Effector CD8-positive, alpha-beta T cell (primary cell): ENCODE measurements at places on chromosomes 6 and 20.

DNA sequence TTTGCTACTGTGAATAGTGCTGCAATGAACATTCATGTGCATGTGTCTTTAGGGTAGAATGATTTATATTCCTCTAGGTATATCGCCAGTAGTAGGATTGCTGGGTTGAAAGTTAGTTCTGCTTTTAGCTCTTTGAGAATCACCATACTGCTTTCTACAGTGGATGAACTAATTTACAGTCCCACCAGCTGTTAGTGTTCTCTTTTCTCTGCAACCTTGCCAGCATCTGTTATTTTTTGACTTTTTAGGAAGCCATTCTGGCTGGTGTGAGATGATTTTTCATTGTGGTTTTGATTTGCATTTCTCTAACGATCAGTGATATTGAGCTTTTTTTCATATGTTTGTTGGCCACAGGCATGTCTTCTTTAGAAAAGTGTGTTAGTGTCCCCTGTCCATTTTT lies 40.0 kb downstream of the PLG start:
- DNase-seq: no peak

GRCh38 chr6:43926634-43927531 lies 156.9 kb downstream of the VEGFA start:
- no peak for DNase-seq

DNA sequence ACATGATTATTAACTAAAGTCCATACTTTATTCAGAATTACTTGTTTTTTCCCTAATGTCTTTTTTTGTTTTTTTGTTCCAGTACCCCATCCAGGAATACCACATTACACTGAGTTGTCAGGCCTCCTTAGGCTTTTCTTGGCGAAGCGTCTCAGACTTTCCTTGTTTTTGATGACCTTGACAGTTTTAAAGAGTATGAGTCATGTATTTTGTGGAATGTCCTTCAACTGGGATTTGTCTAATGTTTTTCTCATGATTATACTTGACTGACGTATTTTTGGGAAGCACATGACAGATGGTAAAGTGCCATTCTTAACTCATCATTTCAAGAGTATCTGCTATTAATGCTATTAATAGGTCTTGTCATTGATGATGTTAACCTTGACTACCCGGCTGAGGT lies 23.6 kb downstream of the ENPP1 start:
- no peak for DNase-seq

DNA sequence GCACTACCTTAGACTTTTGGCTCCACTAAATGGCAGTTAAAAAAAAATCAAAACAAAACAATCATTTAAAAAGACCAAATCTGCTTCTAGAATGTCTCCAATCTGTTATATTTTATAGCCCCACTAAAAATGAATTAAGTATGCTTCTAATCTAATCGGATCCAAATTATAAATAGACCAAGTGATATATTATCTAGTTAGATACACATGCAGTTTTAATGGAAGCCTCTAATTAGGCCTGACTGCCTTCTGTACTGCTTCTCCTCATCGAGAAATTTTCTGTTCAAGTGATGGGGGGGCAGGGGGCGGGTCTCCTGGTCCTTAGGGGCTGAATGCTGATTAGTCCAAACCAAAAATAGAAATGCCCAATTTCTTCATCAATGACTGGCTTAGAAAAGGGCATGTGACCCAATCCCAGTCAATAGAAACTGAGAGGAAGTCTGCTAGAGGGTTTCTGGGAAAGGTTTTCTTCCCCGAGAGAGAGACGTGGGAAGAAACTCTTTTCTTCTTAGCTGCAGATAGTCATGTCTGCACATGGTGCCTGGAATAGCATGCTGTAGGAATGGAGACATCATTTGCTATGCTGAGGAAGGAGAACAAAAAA lies 6.9 kb downstream of the SESN1 start:
- no peak for DNase-seq

DNA sequence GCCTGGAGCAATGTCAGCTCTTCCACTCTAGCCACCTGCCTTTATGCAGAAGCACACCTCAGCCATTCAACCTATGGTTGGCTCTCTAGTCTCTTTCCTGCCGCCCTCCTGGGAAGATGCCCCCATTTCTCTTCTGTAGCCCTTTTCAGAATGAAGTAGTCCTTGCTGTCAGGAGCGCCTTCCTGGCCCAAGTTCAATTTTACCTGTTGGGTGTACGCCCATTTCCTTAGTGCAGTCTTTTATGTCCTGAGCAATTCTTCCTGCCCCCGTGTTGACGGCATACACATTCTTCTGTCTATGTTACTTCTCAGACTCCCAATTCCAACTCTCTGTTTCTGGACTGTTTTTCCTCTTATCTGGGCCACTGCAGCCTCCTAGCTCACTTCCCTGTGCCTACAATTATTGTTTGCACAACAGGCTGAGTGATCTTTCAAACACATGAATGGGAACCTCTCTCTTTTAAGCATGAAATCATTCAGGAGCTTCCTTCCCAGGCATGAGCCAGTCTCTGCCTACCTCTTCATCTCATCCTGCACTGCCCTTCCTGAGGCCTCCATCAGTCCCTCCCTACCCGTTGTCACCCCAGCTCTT lies 389.2 kb downstream of the CD83 start:
- DNase-seq: no peak

- DNase-seq: no peak
These were observed 15.4 kb upstream of the MYLK2 start for GRCh38 chr20:31803552-31804291.

DNA sequence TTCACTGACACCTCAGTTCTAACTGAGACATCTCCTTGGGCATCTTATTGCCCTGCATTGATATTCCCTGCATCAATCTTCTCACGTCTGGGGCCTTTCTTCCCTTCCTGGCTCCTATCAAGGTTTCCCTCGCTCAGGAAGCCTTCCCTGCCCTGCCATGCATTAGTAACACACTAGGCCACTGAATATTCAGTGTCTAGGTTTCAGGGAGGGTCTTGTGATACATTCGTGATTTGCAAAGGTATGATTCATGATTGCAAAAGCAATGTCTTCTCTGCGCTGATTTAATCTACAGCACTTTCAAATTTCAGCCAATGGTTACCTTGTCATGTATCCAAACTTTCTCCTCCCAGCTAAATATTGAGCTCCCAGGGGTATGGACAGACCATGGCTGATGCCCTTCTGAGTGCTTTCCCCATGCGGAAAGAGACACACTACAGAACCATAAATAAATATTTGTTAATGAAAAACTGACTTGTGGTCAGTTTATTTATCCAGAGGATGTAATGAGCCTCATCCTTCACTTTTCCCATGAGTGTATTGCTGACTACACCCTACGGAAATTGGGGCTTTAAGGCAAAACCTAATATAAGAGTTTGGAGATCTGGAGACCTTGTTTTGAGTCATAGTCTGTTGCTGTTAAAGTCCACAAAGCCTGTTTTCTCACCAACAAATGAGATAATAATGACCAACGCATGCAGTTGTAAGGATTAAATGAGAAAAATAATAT lies 21.6 kb upstream of the PCSK2 start:
- no peak for DNase-seq

GRCh38 chr20:43040427-43040826 lies 149.3 kb downstream of the PTPRT start:
- DNase-seq: no peak

- no peak for DNase-seq
These were observed 397.1 kb downstream of the ESR1 start for GRCh38 chr6:152204591-152204990.

DNA sequence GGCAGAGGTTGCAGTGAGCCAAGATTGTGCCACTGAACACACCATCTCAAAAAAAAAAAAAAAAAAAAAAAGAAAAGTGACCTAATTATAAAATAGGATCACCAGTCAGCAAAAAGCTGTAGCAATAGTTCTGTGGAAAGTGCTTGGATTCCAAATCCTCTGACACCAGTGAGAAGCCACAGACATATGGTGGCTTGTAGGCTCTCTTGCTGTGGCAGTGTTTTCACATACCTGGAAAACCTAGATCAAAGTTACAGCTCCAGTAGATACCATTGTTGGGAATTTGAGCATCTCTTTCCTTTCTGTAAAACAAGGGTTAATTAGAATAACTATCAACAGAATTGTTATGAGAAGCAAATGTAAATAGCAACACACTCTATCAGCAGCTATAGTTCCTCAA lies 4.1 kb downstream of the CCDC170 start:
- no peak for DNase-seq

- DNase-seq: peak; percentile 48
These were observed 47.1 kb upstream of the ENTPD6 start for GRCh38 chr20:25148181-25148981.

DNA sequence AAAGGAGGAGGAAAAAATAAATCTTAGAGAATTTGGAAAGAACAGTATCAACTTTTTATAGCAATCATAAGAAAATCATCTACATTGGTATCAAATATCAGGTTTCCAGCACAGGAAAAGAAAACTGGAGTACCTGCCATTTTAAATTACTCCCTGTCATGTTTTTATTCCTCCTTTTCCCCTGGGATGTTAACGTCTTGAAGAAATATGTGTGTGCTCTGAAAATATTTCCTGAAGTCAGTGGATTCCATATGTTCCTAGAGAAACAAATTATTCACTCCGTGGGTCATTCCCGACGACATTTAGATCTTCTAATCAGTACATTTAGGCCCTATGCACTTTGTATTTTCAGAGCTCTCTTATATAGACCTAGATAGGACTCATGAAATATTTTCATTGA lies 42.0 kb upstream of the RSPO3 start:
- DNase-seq: no peak

DNA sequence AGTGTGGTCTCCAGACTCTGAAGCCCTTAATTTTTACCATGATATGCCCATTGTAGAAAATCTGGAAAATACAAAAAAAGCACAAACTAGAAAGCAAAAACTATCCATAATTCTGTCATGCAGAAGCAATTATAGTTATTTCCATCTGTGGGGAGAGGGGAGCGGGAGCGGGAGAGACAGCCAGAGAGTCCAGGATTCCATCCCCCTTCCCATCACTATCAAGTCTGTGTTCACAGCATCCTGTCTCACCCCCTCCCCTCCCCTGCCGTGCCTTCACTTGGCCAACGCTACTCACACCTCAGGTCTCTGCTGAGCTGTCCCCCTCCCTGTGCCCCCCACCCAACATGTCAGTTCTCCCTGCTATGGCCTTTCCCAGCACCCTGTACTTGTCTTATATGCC lies 14.5 kb downstream of the RIMS4 start:
- no peak for DNase-seq
